ENCODE measurements at places on chromosomes 6 and 20.

- H3K36me3 ChIP-seq = no peaks in the 10 kb centered on the region
- H3K4me3 ChIP-seq = peak overlapping the region; percentile 44
- H3K27me3 ChIP-seq = no peaks in the 10 kb centered on the region
- H3K4me1 ChIP-seq = no peaks in the 10 kb centered on the region
These were observed 80.4 kb upstream of the ZNF184 start for GRCh38 chr6:27553123-27553904.

DNA sequence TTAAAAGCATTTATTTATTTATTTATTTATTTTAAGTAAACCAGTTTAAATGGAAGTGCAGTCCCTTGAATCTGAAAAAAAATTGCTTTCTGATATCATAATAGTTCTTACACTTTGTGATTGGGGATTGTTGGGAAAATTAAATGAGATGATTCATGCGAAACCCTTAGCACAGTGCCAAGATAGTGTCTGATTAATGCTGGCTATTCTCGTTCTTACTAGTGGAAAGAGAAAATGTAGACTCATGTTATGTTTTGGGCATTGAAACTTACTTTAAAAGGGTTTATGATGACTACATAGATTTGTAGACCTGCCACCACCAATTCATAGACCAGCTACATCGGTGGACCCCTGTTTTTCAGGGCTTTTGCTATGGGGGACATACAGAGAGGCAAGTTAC, 229.2 kb upstream of the ZFP64 start:
- H3K4me3 ChIP-seq = no peak overlapping the region
- no peaks in the 10 kb centered on the region for H3K27me3 ChIP-seq
- no peaks in the 10 kb centered on the region for H3K36me3 ChIP-seq
- H3K27ac ChIP-seq = no peak overlapping the region

- no peak overlapping the region for H3K4me3 ChIP-seq
- H3K36me3 ChIP-seq = no peaks in the 10 kb centered on the region
- H3K27ac ChIP-seq = no peak overlapping the region
- no peaks in the 10 kb centered on the region for H3K4me1 ChIP-seq
These were observed 4.5 kb upstream of the SAMHD1 start for GRCh38 chr20:36956016-36956415.

DNA sequence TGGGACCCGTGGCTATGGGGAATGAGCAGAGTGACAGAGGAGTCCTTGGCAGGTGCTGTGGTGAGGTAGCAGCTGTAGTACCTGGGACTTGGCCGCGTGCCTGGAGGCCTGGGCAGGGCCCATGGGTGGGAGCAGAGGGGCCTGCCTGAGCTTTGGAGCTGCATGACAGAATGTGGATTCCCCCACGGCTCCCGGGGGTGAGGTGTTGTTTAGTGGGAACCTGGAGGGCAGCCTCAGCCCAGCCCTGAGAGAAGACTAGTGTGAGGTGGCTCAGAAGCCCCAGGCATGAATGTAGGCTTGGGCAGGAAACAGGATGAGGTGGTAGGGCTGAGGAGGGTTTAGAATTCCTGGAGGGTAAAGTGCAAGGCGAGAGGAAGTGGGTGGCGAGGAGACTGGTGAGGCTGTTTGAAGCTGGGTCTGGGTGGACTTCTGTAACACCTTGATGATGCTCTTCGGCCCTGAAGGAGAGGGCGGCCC, 86.5 kb upstream of the SCP2D1 start:
- H3K27me3 ChIP-seq = no peaks in the 10 kb centered on the region
- H3K4me1 ChIP-seq = peaks cover 18% of the 10 kb centered on the region
- H3K4me3 ChIP-seq = no peak overlapping the region
- no peaks in the 10 kb centered on the region for H3K36me3 ChIP-seq
- DNase-seq = no peak
- no peak overlapping the region for H3K27ac ChIP-seq

DNA sequence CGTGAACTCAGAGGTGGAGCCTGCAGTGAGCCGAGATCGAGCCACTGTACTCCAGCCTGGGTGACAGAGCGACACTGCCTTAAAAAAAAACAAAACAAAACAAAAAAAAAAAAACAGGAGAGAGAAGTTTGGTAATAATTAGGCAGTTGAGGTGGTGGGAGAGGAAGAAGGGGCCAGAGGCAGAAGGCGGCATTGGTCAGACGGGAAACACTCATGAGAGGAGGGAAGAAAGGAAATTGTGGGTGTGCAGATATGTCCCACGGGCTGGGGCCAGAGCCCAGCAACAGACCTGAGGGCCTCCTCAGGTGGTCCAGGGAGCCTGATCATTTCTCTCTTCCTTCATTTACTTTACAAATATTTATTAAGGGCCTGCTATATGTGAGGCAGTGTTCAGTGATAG, 20.0 kb downstream of the SULF2 start:
- no peak overlapping the region for H3K4me3 ChIP-seq
- H3K36me3 ChIP-seq = no peaks in the 10 kb centered on the region
- peaks cover 5% of the 10 kb centered on the region for H3K4me1 ChIP-seq
- H3K27me3 ChIP-seq = no peaks in the 10 kb centered on the region
- no peak for DNase-seq

- no peaks in the 10 kb centered on the region for H3K4me1 ChIP-seq
- H3K4me3 ChIP-seq = no peak overlapping the region
These were observed 16.6 kb downstream of the SLC22A1 start for GRCh38 chr6:160137989-160138835.

DNA sequence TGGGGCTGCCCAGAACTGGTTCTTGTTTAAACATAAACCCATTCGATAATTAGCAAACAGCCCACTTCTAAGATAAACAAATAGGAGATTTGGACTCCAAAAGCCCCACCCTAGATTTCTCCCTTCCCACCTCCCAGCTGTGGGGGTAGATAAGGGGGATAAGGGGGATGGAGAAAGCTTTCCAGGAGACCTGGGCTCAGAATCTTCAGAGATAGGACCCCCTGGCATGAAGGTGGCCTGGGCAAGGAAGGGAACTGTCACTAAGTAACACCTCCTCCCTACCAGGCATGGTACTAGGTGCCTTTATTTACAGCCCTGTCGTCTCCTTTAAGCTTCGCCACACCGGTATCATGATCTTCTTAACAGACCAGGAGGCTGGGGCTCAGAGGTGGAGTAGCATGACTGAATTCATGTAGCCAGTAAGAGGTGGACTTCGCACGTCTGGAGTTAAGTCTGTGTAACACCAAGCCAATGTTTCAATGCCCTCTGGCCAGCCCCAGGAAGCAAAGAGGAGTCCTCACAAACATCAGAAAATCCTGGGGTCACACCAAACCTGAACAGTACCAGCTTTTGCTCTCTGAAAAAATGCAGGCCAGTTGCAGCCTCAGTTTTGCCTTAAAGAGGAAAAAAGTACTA, 4.6 kb downstream of the SDC4 start:
- no peak overlapping the region for H3K27ac ChIP-seq
- DNase-seq = no peak
- no peaks in the 10 kb centered on the region for H3K36me3 ChIP-seq

GRCh38 chr6:149265945-149266344, 51.6 kb upstream of the TAB2 start:
- no peak overlapping the region for H3K4me3 ChIP-seq
- DNase-seq = no peak
- H3K27me3 ChIP-seq = no peaks in the 10 kb centered on the region
- H3K4me1 ChIP-seq = peaks cover 20% of the 10 kb centered on the region

DNA sequence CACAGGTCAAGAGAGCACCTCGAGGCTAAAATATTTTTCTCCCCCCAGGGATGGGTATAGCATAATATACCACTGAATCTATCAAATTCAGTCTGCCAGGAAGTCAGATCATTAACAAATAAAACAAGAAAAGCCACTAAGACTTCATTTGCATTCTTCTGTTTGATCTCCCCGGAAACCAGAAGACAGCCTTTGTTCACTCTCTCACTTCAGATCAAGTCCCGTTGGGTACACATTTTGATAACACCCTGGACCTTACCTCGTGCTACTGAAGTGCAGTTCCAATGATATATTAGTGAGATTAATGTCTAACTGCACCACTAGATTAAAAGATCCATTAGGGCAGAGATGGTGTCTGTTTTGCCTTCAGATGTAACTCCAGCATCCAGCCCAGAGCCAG, 157.7 kb upstream of the B3GAT2 start:
- no peaks in the 10 kb centered on the region for H3K4me1 ChIP-seq
- no peaks in the 10 kb centered on the region for H3K36me3 ChIP-seq
- DNase-seq = no peak
- H3K27ac ChIP-seq = no peak overlapping the region

DNA sequence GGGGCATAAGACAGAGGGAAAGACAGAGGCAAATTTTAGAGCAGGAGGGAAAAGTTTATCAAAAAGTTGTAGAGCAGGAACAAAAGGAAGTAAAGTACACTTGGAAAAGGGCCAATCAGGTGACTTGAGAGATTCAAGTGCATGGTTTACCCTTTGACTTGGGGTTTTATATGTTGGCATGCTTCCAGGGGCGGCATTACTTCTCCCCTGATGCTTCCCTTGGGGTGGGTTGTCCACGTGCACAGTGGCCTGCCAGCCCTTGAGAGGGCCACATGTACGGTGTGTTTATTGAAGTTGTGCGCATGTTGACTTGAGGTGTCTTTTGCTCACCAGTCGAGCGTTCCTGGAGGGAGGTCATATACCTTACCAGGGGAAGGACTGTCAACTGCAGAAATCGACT, 259.5 kb upstream of the JARID2 start:
- no peak overlapping the region for H3K27ac ChIP-seq
- H3K27me3 ChIP-seq = no peaks in the 10 kb centered on the region
- H3K4me3 ChIP-seq = no peak overlapping the region
- DNase-seq = no peak

All from GM12878 (cell line).